ENCODE measurements at places on chromosomes 12 and 14.

GRCh38 chr14:34682787-34683321, 31.5 kb downstream of the CFL2 start:
- DNase-seq: peak; percentile 34

DNA sequence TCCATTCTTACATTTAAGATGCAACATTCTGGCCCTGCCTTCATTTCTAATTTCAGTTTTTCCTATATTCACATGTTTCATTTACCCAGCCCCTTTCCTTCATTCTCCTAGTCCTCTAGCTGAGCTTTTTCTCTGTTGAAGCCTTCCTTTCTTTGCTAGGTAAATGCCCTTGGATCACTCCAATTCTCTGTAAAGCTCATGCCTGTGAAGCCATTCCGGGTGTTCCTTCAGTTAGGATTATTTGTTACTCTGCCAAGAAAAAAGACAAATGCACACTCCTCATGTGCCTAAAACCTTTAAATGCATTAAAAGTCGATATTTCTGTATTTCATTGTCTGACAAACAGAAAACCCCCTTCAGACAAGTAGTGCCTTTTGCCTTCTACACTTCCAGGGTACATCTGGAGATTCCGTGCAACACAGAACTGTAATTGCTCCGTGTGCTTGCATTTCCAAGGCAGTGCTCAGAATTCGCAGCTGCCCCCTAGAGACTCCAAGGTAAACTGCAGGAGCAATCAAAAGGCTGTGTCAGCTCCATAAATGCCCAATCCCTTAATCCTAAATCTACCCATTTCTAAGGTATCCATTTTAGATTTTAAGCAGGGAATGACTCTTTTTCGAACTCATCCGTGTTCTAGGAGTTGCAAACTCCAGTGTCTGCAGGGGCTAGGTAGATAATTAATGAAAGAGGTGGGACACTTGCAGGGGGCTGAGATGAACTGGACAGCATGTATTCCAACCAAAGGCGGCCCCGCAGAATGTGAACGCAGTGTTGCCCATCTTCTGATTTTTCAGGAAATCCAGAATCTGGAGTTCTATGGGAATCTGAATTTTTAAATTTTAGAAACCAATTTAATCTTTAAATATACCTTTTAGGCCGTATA, 320.2 kb downstream of the GRIN2B start:
- peak; percentile 49 for DNase-seq

GRCh38 chr14:42541535-42542001, 934.9 kb downstream of the LRFN5 start:
- DNase-seq: no peak

DNA sequence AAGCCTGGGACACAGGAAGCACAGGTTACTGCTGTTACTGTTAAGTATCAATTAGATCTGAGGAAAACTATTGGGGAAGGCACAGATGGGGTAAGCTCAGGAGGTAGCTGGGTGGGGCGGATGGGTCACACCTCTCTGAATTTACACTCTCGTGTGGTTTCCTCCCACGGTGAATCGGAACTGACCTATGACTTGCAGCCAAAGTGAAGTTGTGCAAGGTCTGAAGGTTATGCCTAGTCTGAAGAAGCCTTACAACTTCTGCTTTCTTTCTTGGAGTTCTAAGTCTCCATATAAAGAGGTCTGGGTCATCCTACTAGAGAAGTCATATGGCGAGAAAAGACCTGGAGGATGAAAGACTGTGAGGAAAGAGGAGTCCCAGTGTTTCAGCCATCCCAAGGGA, 25.6 kb upstream of the GPATCH2L start:
- DNase-seq: peak; percentile 63

DNA sequence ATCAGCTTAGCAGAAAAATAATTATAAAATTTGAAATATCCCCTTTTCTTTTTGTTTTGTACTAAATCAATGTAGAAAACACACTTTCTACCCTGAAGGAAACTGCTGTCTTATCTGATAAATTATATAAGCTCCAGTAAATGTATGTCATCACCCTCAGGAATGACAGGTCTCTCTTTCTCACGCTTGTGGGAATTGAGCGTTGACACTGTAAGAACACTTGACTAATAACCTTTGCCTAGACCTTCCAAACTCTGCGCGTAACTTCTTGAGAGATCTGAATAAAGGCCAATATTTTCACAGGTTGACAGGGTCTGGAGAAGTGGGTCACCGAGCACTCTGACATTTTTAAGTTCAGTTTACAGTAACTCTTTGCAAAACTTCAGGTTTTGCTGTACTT, 138.5 kb downstream of the BCAT1 start:
- DNase-seq: no peak

GRCh38 chr14:102863381-102863780, 59.1 kb upstream of the AMN start:
- no peak for DNase-seq

GRCh38 chr14:38931969-38932652, 170.9 kb downstream of the SEC23A start:
- DNase-seq: no peak

DNA sequence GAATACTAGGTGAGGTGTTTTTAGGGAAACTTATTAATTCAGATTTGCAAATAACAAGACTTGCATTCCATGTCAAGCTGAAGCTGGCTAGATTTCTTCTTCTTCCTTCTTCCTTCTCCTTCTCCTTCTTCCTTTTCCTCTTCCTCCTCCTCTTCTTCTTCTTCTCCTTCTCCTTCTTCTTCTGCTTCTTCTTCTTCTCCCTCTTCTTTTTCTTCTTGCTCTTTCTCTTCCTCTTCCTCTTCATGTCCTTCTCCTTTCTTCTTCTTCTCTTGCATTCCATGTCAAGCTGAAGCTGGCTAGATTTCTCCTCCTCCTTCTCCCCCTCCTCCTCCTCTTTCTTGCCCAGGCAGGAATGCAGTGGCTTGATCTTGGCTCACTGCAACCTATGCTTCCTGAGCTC, 297.8 kb downstream of the PRKD1 start:
- DNase-seq: no peak

DNA sequence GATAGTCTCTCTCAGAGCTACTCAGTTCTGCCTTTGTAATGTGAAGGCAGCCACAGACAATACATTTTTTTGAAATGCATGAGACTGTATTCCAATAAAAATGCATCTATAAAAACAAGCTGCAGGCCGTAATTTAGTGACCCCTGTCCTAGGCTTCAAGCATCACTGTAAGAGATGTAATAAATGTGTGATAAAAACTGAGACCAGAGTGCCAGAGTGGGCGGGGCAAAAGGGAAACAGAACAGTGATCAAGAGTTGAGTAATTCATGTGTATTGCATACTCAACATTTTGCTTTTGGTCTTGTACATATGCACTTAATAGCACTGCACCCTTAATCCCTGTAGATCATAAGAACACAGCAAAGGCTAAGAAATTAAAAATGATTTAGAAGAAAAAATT, 743.5 kb downstream of the DIO2 start:
- DNase-seq: no peak

DNA sequence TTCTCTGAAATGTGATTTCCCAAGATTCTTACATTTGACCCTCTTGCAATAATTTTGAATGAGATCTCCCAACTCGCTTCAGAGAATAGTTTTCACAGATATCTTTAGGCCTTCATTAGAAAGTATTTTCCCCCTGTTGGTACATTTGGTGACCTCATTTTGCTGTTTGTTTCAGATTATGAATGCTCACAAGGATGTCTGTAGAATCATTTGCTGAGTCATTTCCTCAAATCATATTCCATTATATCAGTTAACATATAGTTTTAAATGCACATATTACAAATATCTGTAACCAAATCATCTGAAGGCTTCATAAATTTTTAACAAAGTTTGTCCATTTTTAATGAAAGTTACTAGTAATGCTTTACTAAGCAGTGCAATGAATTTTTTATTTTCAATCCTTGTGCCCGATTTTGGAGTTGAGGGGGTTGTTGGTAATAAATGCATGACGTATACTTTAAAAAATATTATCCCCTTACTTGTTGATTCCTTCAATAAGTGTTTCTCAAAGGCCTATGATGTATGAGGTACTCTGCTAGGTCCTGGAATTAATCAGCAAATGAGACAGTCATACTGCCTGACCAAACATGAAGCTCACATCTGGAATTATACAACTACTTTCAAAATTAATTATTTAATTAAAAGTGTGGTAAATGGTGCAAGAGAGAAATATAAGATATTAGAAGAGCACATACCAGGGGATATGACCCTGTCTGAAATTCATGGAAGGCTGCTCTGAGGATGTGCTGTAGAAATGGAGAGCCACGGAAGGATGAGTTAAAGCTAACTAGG, 126.9 kb upstream of the RAP1B start:
- peak; percentile 62 for DNase-seq

- DNase-seq: no peak
Observed at GRCh38 chr12:86256163-86256562, at the start of gene MGAT4C. Gene MGAT4C (minus strand): TSS chr12:86256391.

GRCh38 chr14:92603309-92604242, 90.0 kb downstream of the RIN3 start:
- no peak for DNase-seq

DNA sequence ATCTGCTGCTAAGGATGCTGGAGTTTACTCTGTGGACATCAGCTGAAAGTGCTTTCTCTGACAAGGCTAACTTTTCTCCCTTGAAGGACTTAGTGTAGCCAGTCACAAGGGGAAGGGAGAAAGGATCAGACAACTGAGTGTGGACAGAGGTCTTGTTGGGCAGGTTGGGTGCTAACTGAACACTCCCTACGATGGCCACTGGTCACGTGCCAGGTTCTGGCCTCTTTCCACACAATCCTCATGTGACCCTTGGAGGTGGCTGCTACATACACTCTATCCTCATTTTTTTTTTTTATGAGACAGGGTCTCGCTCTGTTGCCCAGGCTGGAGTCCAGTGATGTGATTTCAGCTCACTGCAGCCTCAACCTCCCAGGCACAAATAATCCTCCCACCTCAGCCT, 39.7 kb downstream of the FOXN4 start:
- no peak for DNase-seq

- DNase-seq: no peak
Observed at GRCh38 chr14:93544212-93544611, 113.5 kb downstream of the UNC79 start.

GRCh38 chr12:55664826-55665225, 28.1 kb downstream of the OR10P1 start:
- no peak for DNase-seq

DNA sequence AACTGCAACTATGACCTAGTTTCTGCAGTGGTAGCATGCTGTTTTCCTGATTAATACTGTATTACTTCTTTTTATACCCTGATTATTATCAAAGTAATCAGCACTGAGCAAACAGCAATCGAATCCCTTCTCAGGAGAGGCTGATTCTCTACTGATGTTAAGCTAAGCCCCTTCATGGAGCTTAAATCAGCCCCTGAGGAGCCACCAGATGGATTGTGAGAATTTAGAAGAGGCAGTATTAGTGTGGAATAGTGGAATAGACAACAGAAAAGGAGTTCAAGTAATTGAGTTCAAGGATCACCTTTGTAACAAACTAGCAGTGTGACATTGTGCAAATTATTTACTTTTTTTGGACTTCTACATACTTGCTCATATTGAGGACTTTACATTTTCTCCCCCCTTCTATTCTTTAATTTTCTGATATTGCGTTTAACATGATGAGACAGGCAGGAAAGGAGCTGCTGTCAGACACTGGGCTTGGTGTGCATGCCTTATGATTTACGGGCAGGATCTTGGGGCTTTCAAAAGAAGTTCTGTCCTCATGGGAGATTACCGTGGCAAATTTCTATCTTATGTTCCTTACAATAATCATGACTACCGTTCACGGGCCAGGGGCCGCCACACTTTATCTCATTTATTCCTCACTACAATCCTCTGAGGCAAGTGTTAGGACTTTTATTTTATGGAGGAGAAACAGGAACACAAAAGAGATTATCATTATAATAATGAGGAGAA, 68.0 kb downstream of the PTPRR start:
- DNase-seq: no peak

GRCh38 chr14:63725786-63726460, 1.9 kb downstream of the SGPP1 start:
- DNase-seq: peak; percentile 12
